ENCODE measurements at places on chromosomes 16 and 17.

DNA sequence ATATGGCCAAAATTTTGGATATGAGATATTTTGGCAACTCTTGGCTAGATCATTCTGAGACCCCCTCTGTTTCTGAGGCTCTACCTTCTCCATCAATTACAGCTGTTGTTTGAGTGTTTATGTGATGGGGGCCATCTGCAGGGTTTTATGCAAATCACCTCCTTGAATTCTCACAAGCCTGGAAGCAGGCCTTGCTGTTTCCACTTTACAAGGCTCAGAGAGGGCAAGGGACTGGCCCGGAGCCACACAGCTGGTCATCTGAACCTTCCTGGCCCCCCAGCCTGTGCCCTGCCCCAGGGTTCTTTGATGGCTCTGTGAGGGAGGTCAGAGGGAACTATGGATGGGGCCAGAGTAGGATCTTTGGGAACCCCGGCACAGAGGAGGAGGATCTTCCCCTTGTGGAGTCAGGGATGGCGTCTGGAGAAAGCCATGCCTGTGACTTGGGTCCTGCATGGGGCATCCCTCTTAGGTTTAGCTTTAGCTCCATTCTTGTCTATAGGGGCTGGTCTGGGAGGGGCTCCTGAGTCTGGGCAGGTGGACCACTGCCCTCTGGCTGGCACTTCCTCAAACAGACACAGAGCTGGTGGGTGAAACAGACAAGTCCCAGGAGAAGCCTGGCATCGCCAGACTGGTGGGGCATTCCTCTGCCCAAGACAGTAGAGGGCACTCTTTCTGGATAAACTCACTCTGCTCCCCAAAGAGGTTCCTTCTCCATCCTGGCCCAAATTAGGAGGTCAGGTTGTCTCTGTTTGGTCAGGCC, 26.2 kb downstream of the IL21R start:
- DNase-seq = no peak

GRCh38 chr16:75379911-75380847, 53.1 kb downstream of the CFDP1 start:
- no peak for DNase-seq

DNA sequence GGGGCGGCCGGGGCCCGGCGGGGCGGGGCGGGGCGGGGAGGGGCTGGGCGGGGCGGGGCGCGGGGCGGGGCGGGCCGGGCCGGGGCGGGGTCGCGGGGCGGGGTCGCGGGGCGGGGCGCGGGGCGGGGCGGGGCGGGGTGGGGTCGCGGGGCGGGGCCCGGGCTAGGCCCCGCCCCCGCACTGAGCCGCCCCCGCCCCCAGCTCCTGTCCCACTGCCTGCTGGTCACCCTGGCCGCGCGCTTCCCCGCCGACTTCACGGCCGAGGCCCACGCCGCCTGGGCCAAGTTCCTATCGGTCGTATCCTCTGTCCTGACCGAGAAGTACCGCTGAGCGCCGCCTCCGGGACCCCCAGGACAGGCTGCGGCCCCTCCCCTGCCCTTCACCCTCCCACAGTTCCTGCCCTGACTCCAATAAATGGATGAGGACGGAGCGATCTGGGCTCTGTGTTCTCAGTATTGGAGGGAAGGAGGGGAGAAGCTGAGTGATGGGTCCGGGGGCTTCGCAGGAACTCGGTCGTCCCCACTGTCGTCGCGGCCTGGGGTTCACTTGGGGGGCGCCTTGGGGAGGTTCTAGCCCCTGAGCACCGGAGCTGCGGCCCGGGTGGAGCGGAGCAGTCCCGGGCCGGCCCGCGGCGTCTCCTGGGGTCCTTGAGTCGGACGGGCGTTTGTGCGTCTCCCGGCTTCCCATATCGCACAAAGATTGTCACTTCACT, 795 bp upstream of the HBM start:
- no peak for DNase-seq

- DNase-seq = peak; percentile 72
Observed at GRCh38 chr17:81966343-81967243, 5.6 kb upstream of the NOTUM start.

GRCh38 chr17:75456039-75456416, 407 bp upstream of the TMEM94 start:
- no peak for DNase-seq

DNA sequence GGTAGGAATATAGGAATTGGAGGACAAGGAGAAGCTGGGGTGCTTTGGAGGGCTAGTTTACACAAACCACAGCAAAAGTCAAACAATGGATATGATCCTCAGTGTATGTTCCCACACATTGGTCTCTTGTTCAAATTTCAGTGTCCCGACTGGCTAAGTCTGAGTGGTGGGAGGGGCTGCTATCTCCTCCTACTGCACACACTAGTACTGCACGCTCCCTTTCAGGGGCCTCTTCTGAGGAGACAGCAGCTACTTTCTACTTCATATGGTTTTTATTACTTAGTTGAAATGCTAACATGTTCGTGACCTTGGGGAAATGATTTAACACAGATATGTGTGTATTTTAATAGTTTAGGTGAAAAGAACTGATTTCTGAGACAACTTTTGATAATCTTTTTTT, 18.8 kb upstream of the KRT10 start:
- no peak for DNase-seq

DNA sequence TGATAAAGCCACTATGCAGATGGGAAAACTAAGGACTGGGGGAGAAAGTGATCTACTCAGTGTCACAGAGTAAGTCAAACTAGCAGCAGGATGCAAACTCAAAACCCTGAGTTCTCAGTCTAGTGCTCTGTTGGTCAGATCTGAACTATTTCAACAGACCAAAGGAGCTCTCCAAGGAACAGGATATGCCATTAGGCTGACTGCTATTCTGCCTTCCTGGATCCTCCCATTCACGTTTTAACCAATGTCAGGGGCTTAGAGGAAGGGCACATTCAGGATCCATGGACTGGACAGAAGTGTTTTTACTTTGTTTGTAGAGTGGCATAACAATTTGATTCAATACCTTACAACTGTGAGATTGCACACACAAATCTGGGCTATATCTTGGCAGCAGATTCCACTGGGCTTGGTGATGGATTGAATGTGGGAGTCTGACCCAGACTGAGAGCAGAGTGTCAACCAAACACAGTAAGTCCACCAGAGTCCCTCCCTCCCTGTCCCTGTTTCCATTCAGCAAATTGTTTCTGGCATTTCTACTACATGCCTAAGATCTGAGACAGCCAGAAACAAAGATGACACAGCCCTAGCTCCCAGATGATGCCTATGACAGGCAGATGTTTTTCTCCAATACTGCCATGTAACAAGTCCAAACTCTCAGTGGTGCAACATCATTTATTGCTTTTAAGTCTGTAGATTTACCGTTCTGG, 337.8 kb upstream of the CDH5 start:
- DNase-seq = no peak

- no peak for DNase-seq
Observed at GRCh38 chr16:55501549-55502322, 7.1 kb upstream of the LPCAT2 start.

- no peak for DNase-seq
Observed at GRCh38 chr17:36195434-36196130, 976 bp downstream of the CCL3L1 start.

GRCh38 chr16:13168091-13168572, 266.7 kb downstream of the SHISA9 start:
- no peak for DNase-seq

DNA sequence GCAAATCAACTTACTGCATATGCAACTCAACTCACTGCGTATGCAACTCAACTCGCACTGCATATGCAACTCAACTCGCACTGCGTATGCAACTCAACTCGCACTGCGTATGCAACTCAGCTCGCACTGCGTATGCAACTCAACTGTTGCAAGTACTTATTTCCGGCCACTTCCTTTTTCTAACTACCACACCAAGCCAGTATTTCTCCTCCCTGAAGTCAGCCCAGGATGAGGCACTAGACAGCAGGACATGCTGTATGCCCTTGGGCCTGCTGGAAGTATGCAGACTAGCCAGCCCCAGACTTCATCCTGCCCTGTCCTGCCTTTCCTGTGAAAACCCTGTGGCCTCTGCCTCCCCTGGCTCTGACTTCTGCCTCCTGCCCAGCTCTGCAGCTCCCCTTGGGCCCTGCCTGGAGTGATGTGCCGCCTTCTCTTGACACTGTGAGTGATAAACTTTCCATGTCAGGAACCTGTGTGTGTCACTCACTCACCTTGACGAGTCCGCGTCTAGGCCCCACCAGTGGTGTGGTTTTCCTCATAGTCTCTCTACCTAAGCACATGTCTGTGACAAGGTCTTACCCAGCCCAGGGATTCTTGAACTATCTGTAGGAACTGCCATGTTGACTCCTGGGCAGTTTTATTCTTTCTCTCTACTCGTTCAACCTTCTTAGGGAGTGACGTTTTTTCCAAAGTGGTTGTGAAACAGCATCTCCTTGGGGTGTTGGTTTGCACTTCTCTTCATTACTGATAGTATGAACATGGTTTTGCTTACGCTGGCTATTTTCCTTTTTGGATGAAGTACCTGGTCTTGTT, 16.4 kb downstream of the ZNF778 start:
- no peak for DNase-seq

- DNase-seq = no peak
Observed at GRCh38 chr17:10089196-10089804, 109.1 kb downstream of the GAS7 start.

GRCh38 chr16:48499923-48500381, 110.0 kb downstream of the N4BP1 start:
- peak; percentile 17 for DNase-seq

GRCh38 chr17:7004398-7005253, 7.8 kb upstream of the RNASEK start:
- peak; percentile 81 for DNase-seq

DNA sequence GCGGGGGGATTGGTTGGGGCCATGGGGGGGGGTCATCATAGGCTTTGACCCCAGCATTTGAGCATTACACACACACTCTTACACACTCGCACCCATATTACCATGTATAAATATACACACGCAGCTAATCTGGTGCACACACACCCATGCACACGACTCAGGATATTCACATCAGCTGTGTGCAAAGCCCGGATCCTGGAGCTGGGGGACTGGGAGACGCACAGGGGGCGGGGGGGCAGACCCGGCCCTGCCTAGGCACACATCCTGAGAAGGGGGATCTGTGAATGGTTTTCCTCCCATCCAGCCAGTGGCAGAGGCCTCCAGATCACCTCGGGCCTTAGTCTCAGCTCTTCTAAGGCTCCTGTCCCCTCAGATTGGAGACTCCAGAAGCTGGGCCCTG, 5.6 kb downstream of the ASGR2 start:
- DNase-seq = no peak

DNA sequence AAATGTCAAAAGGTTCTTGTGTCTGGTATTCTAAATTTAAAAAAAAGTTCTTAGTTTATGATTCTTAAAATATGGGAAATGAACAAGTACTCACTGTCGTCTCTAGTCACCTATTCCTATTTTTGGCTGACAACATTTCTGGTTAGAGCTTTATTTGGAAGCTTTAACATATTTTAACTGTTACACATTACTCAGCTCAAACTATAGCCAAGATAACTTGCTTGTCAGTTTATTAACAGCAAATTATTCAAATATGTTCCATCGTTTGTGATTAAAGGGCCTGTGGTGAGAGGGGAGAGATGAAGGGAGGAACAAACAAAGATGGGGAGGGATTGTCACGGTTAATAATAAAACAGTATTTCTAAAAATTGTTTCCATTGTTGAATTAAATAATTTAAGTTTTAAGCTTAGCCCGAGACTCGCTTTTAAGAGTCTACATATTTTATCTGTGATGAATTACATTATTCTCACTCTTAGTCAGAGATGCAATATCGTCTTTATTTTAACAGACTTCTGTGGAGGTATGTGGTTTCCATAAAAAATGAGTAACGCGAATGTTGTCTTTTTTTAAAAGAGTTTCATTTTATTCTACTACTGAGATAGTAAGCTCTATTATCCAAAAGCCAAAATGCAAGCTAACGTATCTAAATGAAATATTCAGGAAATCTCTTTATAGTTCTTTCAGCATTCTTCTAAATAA, 321.9 kb upstream of the PMFBP1 start:
- no peak for DNase-seq

DNA sequence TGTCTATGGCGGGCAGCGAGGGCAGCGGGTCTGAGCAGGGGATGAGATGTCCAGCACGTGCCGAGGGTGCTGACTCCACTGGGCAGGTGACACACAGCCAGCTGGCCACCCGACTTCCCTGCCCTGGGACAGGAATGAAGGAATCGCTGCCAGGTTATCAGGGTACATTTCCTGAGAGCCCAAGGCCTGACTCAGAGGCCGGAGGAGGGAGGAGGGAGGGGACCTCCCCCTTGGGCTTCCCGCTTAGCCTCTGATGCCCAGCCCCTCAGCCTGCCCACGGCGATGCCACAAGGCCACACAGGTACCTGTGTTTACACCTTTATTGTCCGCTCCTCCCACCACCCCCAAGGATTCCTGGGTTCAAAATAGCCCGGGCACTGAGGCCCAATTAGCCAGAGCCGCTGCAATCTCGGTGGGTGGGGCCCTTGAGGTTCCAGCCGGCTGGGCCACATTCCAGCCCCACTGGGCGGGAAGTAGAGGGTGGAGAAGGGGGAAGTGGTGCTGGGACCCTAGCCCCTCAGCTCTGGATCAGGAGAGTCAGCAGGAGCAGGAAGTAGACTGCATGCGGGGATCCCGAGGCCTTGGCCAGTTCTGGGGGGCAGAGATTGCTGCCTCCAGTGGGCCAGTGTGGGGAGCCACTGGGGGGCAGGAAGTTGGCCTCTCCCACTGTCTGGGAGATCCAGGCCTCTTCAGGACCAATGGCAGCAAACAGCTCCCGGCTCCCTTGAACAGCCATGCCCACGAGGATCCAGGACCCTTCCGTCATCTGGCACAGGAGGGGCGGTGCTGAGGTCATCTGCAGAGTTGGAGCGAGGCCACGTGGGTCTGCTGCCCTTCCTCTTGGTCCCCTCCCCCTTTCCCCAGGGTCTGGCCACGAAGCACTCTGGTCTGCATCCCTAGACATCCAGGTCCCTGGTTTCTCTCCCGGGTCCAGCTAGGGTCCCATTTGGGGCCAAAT, 3.4 kb upstream of the PRSS8 start:
- no peak for DNase-seq

- peak; percentile 50 for DNase-seq
Observed at GRCh38 chr17:80124351-80124981, 22.5 kb downstream of the EIF4A3 start.

DNA sequence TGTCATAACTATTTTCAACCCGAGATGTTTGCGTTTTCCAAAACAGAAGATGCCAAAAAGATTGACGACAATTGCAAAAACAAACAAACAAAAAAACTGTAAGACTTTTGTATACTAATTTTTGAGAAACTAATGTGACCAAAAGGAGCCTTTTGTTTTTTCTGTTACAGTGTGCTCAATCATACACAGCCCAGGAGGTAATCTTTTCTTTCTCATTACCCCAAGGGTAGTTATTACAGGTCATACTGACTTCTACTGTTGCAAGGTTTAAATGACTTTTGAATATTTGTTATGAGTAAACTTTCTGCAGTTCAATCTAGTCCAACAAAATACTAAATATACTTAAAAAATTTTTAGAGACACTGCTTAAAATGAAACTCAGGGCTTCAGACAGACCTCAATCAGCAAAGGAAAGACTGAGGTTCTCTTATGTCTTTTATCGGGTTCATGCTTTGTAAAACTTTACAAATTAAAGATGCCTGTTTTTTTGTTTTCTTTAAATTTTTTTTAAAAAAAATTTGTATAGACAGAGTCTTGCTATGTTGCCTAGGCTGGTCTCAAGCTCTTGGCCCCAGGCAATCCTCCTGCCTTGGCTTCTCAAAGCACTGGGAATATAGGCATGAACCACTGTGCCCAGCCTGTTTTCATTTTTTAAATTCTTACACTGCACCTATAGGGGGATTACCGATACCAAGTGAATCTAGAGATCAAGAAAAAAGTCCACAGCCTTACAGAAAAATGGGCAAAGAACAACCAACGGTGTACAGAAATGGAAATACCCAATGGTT, 47.6 kb downstream of the SPOP start:
- no peak for DNase-seq

GRCh38 chr17:20992987-20993862, 49.6 kb downstream of the USP22 start:
- DNase-seq = peak; percentile 79
